ENCODE measurements at places on chromosomes 13 and 19.

DNA sequence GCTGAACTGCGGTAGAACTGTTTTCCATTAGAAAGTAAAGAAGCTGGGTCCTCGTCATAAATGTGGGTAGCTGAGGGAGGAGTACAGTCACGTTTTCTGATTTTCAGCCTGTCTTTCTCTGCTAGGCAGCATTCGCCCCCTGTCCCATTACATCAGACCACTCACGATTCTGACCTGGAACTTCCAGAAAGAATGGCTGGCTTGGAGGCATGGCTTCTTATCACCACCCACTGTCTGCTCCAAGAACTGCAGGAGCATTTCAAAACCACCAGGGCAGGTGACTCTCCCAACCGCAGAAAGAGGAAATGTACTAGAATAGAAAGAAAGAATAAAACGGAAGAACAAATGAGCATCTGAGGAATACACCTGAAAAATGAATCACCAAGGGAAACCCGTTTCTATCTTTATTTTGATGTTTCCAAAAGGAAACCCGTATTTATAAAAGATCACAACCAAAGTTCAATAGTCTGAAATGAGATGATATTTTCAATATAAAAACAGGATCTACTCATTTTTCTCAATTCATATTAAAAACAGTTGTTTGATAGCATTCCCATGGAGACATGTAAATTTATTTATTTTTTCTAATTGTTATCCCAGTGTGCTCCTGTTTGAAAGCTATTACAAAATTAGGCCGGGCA, 22.1 kb upstream of the POMP start:
- DNase-seq, result peak; percentile 56

DNA sequence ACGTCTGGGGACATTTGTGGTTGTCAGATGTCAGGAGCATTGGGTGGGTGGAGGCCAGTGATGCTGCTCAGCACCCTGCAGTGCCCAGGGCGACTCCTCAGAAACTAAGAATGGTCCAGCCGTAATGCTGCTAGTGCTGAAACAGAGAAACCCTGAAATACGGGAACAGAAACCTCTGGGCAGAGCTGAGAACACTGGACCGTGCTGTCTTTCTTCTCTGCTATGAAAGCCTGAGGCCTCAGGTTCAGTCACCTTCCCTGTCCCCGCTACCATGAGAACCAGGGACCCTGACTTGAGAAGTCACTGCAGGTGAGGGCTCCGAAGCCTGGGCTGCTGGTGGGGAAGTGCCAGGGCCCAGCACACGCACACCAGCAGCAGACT, 13.4 kb downstream of the CAPS start:
- no peak for DNase-seq

GRCh38 chr13:109862627-109863026, 76.2 kb upstream of the IRS2 start:
- no peak for DNase-seq

- DNase-seq, result peak; percentile 69
These were observed 1.6 kb downstream of the P2RY11 start for GRCh38 chr19:10112895-10113591.

- no peak for DNase-seq
These were observed 14.7 kb downstream of the NAA16 start for GRCh38 chr13:41325752-41326151.

GRCh38 chr13:106691341-106691740, 123.4 kb upstream of the ARGLU1 start:
- DNase-seq, result no peak
